ENCODE measurements at places on chromosomes 6 and 20.
A peak's percentile ranks its signal among the peaks of the same experiment; 100 is the strongest.

GRCh38 chr6:7021301-7021700, 86.5 kb upstream of the RREB1 start:
- no peak for DNase-seq

- DNase-seq, result no peak
Observed at GRCh38 chr6:83804886-83805285, 48.3 kb upstream of the RIPPLY2 start.

- no peak for DNase-seq
Observed at GRCh38 chr6:25193460-25194171, 85.6 kb upstream of the CARMIL1 start.

GRCh38 chr6:36284359-36284758, 14.5 kb downstream of the PNPLA1 start:
- no peak for DNase-seq

- no peak for DNase-seq
Observed at GRCh38 chr6:107823047-107823557, 1.0 kb downstream of the SCML4 start.

GRCh38 chr6:21634582-21634981, 41.0 kb downstream of the SOX4 start:
- DNase-seq, result no peak

GRCh38 chr6:13554929-13555333, 19.5 kb upstream of the SIRT5 start:
- DNase-seq, result peak; percentile 2

DNA sequence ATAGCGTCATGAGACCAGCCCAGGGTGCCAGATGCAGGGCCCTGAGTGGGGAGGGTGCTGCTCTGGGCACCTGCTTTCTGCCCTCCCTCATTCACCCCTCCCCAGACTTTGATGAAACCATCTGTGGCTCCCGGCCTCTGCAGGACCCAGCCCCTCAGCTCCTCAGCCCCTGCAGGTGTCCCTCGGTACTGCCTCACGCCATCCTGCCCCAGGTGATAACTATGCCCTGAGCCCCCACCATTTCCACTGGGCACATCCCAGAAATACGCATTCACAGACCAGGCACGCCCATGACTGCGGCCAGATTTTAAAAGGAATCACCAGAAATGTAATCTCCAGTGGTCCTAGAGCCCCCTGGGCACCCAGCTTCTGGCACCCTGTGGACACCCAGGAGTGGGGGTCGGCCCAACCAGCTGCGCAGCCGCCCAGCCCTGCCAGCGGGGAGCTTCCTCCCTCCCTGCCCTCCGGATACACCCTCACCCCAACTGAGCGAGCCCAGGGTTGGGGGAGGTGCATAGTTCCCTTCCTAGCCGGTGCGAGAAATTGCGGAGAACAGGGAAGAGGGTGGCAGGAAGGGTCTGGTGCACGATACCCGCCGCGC, 615 bp upstream of the NTSR1 start:
- no peak for DNase-seq

DNA sequence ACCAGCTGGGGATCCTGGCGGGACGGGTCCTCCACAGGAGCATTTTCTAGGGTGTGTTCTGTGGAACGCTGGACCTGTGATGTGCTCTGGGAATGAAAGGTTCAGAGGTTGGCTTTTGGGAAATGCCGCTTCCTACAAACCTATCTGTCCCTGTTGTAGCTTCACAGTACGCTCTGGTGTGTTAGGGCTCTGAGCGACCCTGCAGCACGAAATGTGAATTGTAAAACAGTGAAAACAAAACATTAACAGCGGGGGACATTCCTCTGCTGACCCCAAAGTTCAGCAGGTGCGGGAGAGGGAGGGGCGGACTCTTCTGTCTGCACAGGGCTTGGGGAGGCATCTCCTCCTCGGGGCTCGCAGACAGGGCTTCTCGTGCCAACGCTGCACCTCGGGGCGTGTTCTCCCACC, 155.9 kb downstream of the NRN1 start:
- no peak for DNase-seq

- no peak for DNase-seq
Observed at GRCh38 chr6:119620846-119621555, 271.4 kb upstream of the MAN1A1 start.
